ENCODE measurements at places on chromosomes 2 and 18. TPM values are rescaled to one million over a fixed set of nuclear protein-coding genes. Genes with fewer than 3 reads are reported as not detected.

- H3K36me3 ChIP-seq, result no peaks in the 10 kb centered on the region
- H3K4me3 ChIP-seq, result peak overlapping the region; percentile 83
- peak overlapping the region; percentile 98 for H3K27ac ChIP-seq
- no peak for DNase-seq
- no peaks in the 10 kb centered on the region for H3K27me3 ChIP-seq
- peaks cover 47% of the 10 kb centered on the region for H3K4me1 ChIP-seq
Observed at GRCh38 chr2:64987001-64987955, 1.9 kb upstream of the SLC1A4 start.

DNA sequence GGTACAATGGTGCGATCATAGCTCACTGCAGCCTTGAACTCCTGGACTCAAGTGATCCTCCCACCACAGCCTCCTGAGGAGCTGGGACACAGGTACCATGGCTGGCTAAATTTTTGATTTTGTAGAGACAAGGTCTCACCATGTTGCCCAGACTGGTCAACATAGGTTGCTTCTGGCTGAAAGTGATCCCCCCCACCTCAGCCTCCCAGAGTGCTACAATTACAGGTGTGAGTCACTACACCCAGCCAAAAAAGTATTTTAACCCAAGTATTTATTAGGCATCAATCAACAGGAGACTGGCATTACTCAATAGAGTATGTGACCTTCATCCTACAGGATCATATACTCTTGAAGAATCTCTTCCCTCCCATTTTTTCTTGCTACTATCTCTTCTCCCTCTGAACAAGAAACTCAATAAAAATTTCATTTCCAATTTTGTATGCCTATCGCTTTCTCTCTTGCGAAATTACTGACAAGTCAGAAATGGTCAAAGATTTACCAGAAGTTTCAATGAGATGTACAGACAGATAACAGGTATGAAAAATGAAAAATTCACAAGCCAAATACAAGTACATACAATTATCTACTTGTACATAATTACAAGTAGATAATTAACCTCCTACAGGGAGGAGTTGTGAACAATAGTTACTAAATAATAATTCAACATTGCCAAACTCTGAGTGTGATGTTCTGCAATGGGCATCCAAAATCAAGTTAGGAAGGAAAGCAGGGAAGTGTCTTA, 34.9 kb upstream of the CCNT2 start:
- H3K27ac ChIP-seq, result no peak overlapping the region
- DNase-seq, result no peak
- H3K4me3 ChIP-seq, result no peak overlapping the region
- no peaks in the 10 kb centered on the region for H3K4me1 ChIP-seq

DNA sequence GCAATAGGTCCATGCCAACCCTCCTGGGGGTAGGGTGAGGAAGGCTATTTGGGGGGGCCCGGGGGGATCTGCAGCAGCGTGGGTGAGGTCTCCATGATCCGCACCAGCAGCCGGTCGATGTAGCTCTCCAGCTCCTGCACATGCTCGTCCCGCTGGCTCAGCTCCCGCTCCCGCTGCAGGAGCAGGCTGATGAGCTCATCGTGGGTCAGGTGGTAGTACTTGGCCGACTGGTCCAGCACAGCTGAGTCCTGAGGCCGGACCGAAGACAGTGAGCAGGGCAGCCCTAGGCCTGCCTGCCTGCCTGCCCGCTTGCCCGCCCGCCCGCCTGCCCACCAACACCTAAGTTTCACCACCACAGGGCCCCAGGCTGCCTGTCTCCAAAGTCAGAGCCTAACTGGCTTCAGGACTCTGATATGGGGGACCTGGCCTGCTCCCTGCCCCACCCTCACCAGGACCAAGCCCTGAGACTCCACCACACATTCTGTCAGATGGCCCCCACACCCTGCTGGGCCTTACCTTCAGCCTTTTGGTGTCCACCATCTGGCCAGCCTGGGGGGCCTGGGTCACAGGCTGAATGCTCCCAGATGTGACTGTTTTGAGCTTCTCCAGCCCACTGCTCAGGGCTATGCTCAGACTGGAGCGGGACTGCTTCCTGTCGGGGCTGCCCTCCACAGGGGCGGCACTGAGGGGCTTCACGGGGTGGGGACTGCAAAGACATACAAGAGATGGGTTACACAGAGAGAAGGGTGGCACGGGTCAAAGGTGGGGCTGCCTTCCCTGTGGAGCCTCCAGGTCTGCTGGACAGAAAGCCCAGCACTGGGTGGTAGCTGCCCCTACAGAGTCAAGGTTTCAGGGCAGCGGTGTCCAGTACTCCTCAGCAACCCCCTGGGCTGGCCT, 4.2 kb upstream of the SFXN5 start:
- no peak overlapping the region for H3K27ac ChIP-seq
- peaks cover 8% of the 10 kb centered on the region for H3K4me1 ChIP-seq
- DNase-seq, result no peak
- H3K36me3 ChIP-seq, result peaks cover 12% of the 10 kb centered on the region
- no peak overlapping the region for H3K4me3 ChIP-seq

GRCh38 chr2:105990624-105991023, 203.5 kb downstream of the UXS1 start:
- peaks cover 4% of the 10 kb centered on the region for H3K27me3 ChIP-seq
- H3K27ac ChIP-seq, result no peak overlapping the region
- DNase-seq, result no peak
- no peaks in the 10 kb centered on the region for H3K4me1 ChIP-seq
- H3K4me3 ChIP-seq, result no peak overlapping the region

DNA sequence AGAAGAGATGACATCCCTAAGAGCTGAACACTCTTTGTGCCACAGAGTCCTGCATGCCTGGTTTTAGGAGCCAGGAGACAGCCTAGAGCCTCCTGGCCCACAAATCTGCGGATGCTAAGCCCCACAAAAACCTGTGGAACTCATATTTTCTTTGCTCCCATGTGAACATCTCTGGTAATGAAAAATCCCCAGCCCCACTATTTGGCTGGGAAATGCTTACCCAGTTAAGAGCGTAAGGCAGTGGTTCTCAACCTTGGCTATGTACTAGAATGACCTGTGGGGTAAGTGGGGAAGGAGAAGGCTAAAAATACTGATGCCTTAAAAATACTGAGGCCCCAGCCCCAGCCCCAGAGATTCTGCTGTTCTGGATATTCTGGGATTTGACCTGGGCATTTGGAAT, 208.1 kb downstream of the EN1 start:
- H3K4me1 ChIP-seq, result no peaks in the 10 kb centered on the region
- peaks cover 11% of the 10 kb centered on the region for H3K27me3 ChIP-seq

CYP27A1 gene
- 4.1 TPM for total RNA-seq
